Progenitor cell of endocrine pancreas (in vitro differentiated cells): ENCODE measurements at places on chromosomes 11 and 22. TPM values are rescaled to one million over a fixed set of nuclear protein-coding genes. Genes with fewer than 3 reads are reported as not detected.

FGF4 gene
- total RNA-seq, result not detected in 2 replicates

DNA sequence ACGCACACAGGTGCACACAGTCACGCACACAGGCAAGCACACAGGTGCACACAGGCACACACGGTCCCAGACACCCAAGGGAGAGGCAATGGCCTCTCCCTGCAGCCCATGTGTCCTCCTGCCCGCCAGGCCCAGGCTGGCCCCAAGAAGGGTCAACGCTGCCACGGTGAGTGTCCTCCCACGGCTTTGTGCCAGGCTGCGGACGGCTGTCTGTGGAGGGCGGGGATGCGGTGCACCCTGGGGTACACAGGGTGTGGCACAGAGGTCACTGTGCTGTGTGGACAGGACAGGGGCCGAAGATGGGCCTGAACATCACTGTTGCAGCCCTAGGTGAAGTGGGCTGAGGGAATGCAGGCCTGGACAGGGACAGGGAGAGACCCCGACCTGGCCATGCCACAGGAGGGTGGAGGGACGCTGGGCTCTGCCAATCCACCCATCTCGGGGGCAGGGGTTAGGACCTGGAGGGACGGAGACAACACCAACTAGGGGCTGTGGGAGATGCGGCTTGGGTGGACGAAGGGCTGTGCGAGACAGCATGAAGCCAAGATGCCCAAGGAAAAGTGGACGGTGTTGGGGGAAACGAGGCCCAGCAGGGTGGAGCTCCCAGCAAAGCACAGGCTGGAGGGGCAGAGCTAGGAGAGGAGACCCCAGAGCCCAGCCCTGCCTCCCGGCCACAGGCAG is 523.8 kb downstream of the BRD1 start:
- H3K4me3 ChIP-seq, result no peak overlapping the region
- H3K27me3 ChIP-seq, result peaks cover 14% of the 10 kb centered on the region
- no peaks in the 10 kb centered on the region for H3K36me3 ChIP-seq
- DNase-seq, result peak; percentile 7
- no peak overlapping the region for H3K27ac ChIP-seq

DNA sequence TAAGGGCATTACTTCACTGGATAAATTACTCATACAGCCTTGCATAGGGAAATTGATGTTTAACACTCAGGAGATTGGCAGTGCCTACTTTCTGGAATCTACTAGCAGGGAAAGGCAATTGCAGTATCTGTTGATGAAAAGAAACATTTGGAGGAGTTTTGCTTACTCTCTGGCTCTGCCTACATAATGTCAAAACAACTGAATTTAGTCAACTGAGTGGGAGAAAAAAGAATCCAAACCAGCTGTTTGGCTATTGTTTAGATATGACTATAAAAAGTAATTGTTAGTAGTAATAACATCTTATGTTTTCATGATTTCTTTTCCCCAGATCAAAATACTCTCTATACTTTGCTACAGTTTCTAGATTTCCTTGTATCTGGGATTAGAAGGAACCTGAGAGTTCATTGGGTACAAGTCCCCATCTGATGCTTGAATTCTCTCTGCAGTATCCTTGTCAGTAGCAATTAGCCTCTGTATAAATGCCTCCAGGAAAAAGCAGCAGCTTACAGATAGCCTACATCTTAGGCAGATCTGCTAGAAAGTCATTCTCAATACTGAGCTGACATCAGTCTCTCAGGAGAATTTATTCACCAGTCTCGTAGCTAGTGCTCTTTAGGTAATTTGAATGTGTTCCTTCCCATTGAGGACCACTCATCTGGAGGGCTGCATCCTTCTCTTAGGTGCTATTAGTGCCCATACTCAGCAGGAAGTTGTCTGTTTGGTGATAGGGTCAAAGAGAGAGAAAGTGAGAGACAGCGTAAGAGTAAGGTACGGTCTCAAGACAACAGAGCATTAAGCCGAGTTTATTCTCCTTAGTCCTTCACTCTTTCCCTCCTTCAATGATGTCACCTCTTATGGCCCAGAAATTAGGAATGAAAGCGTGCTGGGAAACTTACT is 185.9 kb upstream of the CCDC90B start:
- no peak for DNase-seq
- H3K27me3 ChIP-seq, result peaks cover 6% of the 10 kb centered on the region
- H3K36me3 ChIP-seq, result no peaks in the 10 kb centered on the region
- H3K27ac ChIP-seq, result no peak overlapping the region
- H3K4me3 ChIP-seq, result no peak overlapping the region

- DNase-seq, result no peak
- no peak overlapping the region for H3K4me3 ChIP-seq
- peaks cover 40% of the 10 kb centered on the region for H3K36me3 ChIP-seq
- no peaks in the 10 kb centered on the region for H3K27me3 ChIP-seq
Observed at GRCh38 chr11:43784866-43785265, 95.8 kb upstream of the ALKBH3 start.

DNA sequence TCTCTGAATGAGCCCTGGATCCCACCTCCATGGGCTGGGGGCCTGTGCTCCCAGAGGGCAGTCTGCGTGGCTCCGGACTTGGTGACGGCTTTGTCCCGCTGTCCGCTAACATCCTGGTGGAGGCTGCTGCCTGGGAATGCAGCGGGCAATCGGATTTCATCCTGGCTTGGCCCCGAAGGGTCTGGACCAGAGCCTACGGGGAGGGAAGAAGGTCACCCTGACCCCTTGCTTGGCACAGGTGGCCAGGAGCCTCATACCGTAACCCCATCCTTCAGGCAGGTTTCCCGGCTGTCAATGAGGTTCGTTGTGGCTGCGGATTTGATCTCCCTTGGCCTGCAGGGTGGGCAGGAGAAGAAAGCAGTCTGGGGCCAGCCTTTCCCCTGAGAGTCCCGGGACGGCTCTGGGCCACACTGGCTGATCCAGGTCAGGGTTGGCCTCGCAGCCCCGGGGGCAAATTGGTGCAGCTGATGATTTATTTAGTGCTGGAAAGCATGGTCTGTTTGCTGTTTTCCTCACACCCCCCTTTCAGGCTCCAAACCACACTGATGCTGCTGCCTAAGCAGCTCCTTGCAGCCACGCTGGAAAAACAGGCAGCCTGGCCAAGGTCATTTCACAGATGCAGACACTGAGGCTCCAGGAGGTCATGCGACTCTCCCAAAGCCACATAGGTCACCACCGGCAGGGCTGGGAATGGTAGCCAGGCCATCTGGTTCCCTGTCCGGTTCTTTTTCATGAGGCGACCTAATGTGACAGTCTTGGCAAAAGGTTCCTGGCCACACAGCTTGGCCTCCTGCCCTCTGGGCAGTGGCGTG is 15.0 kb downstream of the PRDM11 start:
- no peak for DNase-seq
- no peak overlapping the region for H3K4me3 ChIP-seq
- H3K27ac ChIP-seq, result no peak overlapping the region
- no peaks in the 10 kb centered on the region for H3K36me3 ChIP-seq
- no peaks in the 10 kb centered on the region for H3K27me3 ChIP-seq
- peaks cover 14% of the 10 kb centered on the region for H3K4me1 ChIP-seq

ZNF280A gene
- total RNA-seq, result not detected in 2 replicates

DNA sequence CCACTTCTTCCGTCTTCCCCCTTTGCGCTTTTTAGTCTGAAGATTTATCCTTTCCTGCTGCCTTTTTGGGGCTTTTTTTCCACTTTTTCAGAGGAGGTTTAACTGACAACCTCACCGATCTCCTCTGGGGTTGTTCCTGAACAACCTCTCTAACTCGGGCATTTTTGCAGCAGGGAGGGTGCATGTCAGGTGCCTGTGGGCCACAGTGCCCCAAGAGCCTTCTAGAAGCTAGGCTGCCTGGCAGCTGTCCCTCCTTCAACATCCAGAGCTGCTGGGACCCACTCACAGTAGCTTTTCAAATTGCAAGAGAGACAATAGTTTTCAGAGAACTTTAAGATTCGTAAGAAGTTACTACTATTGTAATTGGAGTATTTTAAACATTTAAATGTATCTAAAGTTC is 1112.4 kb upstream of the CNTN5 start:
- no peaks in the 10 kb centered on the region for H3K27me3 ChIP-seq
- H3K27ac ChIP-seq, result no peak overlapping the region
- H3K4me3 ChIP-seq, result no peak overlapping the region
- H3K36me3 ChIP-seq, result no peaks in the 10 kb centered on the region
- no peaks in the 10 kb centered on the region for H3K4me1 ChIP-seq

DNA sequence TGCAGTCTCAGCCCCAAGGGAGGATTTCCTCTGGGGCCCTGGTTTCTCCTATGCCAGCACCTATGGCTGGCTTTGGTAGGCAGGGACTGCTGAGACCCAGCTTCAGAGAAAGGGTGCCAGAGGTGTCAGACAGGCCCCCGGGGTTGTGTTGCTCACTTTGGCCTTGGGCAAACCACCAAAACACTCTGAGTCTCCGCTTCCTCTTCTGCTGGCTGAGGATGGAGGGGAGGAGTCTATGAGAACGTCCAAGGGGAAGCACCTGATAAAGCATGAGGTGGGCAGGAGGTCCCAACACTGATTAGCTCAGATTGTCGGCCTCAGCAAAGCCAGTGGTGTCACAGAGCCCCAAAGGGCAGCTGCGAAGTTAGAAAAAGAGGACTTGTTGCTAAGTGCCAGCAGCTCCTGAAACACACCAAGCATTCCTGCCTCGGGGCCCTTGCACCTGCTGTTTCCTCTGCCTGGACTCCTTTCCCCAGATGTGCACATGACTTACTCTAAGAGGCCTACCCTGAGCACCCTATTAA is 10.5 kb downstream of the SMTNL1 start:
- H3K4me1 ChIP-seq, result peaks cover 2% of the 10 kb centered on the region
- H3K36me3 ChIP-seq, result peaks cover 5% of the 10 kb centered on the region
- no peak overlapping the region for H3K4me3 ChIP-seq
- no peak for DNase-seq
- no peak overlapping the region for H3K27ac ChIP-seq

DNA sequence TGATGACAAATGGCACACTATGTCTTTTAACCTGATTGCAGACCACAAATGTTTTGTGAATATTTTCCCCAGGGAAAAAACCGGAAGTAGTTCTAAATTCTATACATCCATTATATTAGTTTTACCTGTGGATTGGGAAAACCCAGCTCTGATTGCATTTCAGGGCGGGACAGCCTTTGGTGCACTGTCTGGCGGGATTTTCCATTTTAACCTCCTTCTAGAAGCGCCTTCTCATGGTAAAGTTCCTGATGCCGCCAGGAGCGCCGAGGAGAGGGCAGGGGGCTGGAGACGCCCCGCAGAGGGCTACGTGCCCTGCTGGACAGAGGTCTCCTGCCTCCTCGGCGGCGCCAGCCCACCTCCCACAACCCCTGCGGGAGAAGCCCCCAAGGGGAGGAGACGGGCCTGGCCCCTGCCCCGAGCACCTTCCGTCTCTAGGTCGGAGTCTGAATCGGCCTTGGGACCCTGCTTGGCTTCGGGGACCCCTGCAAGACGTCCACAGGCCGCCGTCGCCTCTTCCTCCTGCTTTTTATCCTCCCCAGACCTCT is 1.2 kb upstream of the P2RX6 start:
- no peaks in the 10 kb centered on the region for H3K27me3 ChIP-seq
- peak overlapping the region; percentile 72 for H3K4me3 ChIP-seq
- no peaks in the 10 kb centered on the region for H3K36me3 ChIP-seq
- H3K4me1 ChIP-seq, result peaks cover 14% of the 10 kb centered on the region

MYEOV gene
- total RNA-seq, result 0.14 TPM in 1 of 2 replicates, not detected in the other

PATE2 gene
- 0.29 TPM in 1 of 2 replicates, not detected in the other for total RNA-seq

FOLR2 gene
- not detected in 2 replicates for total RNA-seq

DNA sequence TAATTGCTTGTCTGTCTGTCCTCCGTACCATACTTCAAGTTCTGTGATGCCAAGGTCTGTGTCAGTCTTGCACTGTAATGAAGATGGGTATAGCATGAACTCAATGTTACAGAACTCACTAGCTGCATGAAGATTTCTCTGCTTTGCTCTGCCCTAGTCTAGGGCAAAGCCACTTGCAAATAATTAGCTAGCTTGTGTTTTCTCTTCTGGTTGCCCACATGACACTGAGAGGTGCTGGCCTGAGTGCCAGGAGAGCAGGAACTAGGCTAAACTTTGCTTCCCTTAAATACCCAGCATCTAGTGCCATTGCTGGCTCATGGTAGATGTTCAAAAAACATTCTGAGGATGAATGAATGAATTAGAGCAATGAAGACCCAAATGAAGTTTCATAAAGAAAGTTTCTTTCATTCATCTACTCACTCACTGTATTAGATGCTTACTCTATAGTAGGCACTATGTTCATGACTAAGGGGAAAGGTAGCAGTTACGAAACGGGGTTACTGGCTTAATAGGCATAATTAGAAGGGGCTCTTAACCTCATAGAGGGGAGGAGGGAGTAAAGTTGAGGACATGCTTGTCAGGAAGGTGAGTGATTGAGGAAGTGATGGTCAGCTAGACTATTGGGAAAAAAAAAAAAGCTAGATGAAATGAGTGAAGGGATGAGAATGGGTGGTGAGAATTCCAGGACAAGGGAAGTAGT is 4.4 kb upstream of the ENDOD1 start:
- no peak overlapping the region for H3K27ac ChIP-seq
- no peak overlapping the region for H3K4me3 ChIP-seq
- DNase-seq, result no peak
- H3K4me1 ChIP-seq, result peaks cover under 1% of the 10 kb centered on the region

DNA sequence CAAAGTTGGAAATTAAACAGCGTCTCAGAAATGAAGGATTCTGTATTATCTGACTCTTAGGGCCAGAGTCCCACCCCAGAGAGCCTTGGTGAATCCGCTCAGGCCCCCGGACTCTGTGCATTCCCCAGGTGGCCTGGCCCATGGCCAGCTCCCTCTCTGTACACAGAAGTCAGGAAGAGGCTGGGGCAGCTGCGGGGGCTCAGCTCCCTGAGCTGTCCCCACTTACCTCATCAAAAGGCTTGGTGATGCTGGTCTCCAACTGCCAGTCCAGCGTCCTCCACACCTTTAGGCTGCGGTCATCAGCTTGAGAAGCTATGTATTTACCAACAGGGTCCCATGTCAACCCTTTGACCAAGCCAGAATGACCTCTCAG is 35.0 kb downstream of the HIRA start:
- H3K4me1 ChIP-seq, result no peaks in the 10 kb centered on the region
- H3K4me3 ChIP-seq, result no peak overlapping the region
- DNase-seq, result no peak
- H3K27ac ChIP-seq, result no peak overlapping the region

- DNase-seq, result no peak
- peak overlapping the region; percentile 74 for H3K4me3 ChIP-seq
- H3K36me3 ChIP-seq, result no peaks in the 10 kb centered on the region
- peaks cover 5% of the 10 kb centered on the region for H3K27me3 ChIP-seq
Observed at GRCh38 chr11:110297726-110298300, 1.4 kb upstream of the RDX start.

- DNase-seq, result no peak
- H3K4me1 ChIP-seq, result no peaks in the 10 kb centered on the region
- H3K27me3 ChIP-seq, result peaks cover 4% of the 10 kb centered on the region
- no peaks in the 10 kb centered on the region for H3K36me3 ChIP-seq
Observed at GRCh38 chr22:23755711-23756110, 1.5 kb upstream of the VPREB3 start.

OR2D2 gene
- total RNA-seq, result 0.53 TPM in 1 of 2 replicates, not detected in the other

- peak overlapping the region; percentile 70 for H3K4me3 ChIP-seq
- peaks cover 38% of the 10 kb centered on the region for H3K27me3 ChIP-seq
- H3K36me3 ChIP-seq, result no peaks in the 10 kb centered on the region
- no peak for DNase-seq
- peak overlapping the region; percentile 64 for H3K27ac ChIP-seq
- H3K4me1 ChIP-seq, result peaks cover 3% of the 10 kb centered on the region
Observed at GRCh38 chr11:44565953-44566949, 788 bp downstream of the CD82 start.

SMIM35 gene
- total RNA-seq, result not detected in 2 replicates

GRCh38 chr11:134340354-134340964 is 8.7 kb downstream of the GLB1L2 start:
- no peaks in the 10 kb centered on the region for H3K4me1 ChIP-seq
- no peak for DNase-seq
- peaks cover 4% of the 10 kb centered on the region for H3K27me3 ChIP-seq
- H3K27ac ChIP-seq, result no peak overlapping the region
- H3K36me3 ChIP-seq, result no peaks in the 10 kb centered on the region
- H3K4me3 ChIP-seq, result no peak overlapping the region

- DNase-seq, result no peak
- H3K27ac ChIP-seq, result no peak overlapping the region
- peaks cover 7% of the 10 kb centered on the region for H3K27me3 ChIP-seq
- no peak overlapping the region for H3K4me3 ChIP-seq
Observed at GRCh38 chr11:91802475-91802874, 422.1 kb upstream of the FAT3 start.

PRMT3 gene
- 12.2 and 19.3 TPM in 2 replicates for total RNA-seq
